ENCODE measurements at places on chromosomes 1 and 21. TPM values are rescaled to one million over a fixed set of nuclear protein-coding genes. Genes with fewer than 3 reads are reported as not detected.

GRCh38 chr1:33902486-33903209 lies 38.8 kb downstream of the HMGB4 start:
- no peak for DNase-seq

DNA sequence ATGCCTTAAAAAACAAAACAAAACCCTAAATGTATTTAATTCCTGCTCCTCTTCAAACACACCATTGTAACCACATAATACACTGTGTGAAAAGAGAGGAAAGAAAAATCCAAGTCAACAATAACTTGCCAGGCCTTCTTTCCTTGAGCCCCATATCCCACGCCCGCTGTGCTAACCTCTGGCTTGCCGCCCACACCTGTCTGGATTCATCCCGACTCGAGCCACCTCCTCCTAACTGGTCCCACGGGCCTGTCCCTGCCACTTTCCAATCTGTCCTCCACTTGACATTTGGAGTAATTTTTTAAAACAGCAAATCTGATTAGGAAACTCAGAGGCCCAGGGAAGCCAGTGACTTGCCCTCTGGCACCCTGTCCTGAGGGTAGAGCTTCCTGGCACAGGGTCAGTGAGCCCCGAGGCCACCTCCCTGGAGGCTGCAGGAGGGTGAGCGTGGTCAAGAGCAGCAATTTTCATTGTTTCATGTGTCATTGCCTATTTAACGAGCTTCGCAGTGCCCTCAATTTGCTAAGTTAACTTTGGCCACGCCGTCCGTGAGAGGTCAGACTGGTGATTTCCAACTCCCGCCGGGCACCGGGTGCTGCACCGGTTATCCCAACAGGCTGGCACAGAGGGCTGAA lies 54.1 kb downstream of the B3GALT5 start:
- no peak for DNase-seq

Gene THEMIS2
- 161 TPM for total RNA-seq

- DNase-seq, result no peak
Observed at GRCh38 chr1:29485096-29485925, 249.0 kb downstream of the PTPRU start.

Gene HYI
- total RNA-seq, result 67.7 TPM

Measured in lower lobe of right lung (tissue), 2 donors.